ENCODE measurements at places on chromosomes 12 and 14.
A peak's percentile ranks its signal among the peaks of the same experiment; 100 is the strongest.

DNA sequence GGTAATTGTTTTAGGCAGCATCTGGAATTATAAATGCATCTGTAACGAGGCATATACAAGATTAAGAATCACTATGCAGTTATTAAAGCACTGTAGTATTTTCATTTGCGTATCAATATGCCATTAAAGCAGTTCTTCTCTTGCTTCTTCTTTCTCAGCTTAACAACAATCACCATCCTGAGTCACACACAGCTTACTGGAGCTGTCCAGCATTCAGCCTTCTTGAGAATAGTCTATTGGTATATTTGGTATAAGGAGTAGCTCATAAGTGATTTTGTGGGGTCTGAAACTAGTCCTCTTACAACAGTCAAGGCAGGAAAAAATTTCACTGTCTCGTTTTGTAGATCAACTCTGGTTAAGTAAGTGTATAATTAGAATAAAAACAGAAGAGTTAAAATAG is 523.0 kb upstream of the FOXG1 start:
- no peak for DNase-seq

DNA sequence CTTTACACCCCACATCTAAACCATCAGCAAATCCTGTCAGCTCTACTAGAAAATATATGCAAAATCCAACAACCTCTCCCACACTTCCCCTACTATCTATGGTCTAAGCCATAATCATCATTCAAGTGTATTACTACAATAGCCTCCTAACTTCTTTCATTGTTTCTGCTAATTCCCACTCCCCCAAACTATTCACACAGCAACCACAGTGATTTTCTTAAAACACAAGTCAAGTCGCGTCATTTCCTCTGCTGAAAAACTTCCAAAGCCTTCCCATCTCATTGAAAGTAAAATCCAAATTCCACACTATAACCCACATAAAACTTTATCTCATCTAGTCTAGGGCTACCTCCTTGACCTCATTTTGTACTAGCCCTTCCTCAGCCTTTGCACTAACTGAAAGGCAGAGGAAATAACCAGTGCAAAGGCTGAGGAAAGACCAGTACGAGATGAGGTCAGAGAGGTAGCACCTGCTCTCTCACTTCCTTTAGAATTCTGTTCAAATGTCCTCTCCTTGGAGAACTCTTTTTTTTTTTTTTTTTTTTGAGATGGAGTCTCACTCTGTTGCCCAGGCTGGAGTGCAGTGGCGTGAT is 65.5 kb upstream of the MDM1 start:
- DNase-seq: no peak

DNA sequence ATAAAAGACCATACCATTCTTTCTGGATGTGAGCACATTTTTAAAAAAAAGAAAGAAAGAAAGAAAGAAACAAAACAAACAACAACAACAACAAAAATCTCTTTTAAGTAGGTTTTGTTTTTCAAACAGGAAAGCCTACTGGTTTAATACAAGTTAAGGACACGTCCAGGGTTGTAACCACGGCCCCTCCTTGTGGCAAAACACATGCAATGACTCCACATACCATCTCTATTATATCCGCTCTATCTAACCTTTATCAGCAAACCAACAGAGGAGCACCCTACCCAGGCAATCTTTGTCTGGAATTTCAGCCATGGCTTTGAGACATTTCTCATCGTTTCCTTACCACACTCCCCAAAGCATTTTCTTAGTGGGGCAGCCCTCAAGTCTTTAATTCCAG is 360.5 kb upstream of the TMPO start:
- no peak for DNase-seq

DNA sequence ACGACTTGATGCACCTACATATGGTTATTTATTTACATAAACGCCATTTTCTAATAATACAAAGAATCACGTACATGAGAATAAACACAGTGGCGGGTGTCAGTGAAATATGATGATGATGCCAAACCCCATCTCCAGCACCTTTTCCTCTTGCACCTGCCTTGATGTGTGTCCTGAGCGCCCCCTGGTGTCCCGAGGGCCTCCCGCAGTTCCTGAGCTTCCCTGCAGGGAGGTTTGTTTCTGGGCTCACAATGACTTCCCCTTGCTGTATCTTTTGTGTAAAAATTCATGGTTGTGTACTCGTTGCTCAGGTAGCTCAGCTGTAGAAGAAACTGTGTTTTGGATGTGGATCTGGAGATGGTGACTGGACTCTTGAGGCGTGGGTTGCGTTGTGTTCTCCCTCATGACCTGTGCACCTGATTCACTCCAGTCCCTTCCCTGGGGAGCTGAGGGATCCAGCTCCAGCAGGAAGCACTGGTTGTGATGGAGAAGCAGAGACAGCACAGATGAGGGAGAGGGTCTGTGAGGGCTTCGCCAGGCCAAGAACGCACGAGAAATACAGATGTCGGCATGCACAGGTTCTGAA is 1037.8 kb downstream of the TMEM121 start:
- no peak for DNase-seq

- DNase-seq: no peak
Measured at GRCh38 chr12:104175726-104176247, 37.8 kb upstream of the NFYB start.

- DNase-seq: no peak
Measured at GRCh38 chr12:52208424-52209165, 16.8 kb upstream of the KRT80 start.

DNA sequence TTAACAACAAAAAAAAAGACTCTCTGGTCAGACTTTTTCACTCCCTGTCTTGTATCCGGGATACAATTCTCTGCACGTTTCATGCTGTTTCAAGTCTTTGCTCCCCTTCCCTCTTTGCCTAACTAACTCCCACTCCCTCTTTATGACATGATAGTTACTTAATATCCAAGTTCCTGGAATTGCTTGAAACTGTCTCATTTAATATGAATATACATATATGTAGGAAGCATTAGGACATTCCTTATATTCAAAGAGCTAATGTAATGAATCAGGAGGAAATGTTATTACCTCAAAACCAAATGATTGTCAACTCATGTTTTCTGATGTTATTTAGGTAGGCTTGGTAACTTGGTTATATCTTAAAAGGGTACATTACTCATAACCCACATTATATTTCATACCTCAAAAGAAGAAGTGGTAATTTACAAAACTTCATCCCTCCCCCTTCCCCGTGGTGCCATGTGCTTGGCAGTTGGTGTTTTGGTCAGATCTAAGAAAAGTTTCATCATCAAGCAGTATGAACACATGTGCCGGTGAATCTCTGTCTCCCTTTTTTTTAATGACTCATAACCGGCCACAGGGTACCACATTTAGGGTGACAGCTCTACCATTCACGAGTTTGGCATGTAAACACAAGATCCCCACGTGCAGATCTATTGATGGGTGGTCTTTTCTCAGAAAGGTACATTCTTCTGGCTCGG is 56.5 kb downstream of the HCAR2 start:
- DNase-seq: peak; percentile 40

- DNase-seq: no peak
Measured at GRCh38 chr14:51520087-51520486, 131.6 kb upstream of the FRMD6 start.

GRCh38 chr12:113537046-113537750 is 65.5 kb upstream of the LHX5 start:
- DNase-seq: no peak
